GM13976 (cell line): ENCODE measurements at places on chromosomes 7 and 10.

DNA sequence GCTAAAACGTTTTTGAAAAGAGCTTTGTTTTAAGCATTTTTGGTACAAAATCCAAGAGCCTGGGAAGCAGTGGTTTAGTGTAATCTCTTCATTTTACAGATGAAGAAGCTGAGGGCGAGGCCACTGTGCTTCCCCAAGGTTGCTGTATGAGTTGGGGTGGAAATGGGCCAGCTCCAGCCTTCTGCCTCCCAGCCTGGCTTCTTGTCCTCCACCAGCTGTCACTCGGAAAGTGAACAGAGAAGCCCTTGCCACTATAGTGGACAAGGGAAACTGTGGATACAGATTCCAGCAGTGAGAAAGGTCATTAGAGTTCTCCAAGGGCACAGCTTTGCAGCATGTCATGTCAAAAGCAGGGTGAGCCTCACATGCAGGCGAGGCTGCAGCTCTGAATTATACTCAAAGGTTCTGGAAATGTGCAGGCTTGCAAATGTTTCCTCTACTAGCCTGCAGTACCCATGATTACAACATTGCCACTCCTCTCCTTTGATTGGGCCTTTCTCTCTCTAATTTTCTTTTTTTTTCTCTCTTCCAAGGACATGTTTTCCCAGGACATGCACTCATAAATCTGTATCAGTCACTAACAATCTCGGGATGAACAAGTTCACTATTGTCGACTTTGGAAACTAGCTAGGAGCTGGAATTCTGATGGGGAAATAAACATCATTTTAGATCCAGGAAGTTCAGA is 33.0 kb downstream of the BAMBI start:
- DNase-seq = no peak

- DNase-seq = no peak
Observed at GRCh38 chr10:36765782-36766414, 359.5 kb upstream of the ANKRD30A start.

DNA sequence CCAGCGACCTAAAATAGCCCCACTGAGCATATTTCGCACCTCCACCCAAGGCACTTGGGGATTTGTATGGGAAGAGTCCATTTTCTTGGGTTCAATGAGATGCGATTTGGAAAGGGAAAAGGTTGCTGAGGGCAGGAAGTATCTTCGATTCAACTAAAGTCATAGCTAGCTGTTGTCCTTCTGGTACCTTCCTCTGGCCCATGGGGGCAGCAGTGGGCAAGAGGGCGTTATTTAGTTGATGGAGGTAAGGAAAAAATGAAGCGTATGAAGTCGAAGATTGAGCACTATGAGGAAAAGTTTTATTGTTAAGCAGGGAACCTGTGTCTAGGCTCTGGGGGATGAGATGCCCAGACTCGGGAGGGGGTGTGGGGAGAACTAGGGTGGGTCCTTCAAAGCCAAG is 135.4 kb downstream of the EVX1 start:
- no peak for DNase-seq

DNA sequence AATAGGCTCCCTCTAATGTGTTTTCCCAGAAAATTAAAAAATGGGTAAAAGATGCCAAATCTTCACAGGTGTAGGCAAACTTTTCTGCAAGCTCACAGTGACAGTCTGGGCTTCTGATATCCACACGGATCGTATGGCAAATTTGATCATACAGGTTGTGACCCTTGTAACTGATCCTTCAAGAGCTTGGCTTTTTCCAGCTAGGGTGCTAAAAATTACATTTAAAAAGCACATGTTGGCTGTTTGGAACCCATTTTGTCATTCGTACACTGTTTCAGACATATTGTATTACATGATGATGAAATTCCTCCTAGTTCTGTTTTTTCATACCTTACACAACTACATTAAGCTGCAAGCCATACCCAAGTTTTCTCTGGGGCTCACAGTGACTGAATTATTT is 138.7 kb downstream of the GFRA1 start:
- no peak for DNase-seq

GRCh38 chr7:128959296-128959695 is 21.6 kb downstream of the IRF5 start:
- DNase-seq = no peak

GRCh38 chr10:10093021-10093420 is 924.7 kb upstream of the CELF2 start:
- DNase-seq = no peak

DNA sequence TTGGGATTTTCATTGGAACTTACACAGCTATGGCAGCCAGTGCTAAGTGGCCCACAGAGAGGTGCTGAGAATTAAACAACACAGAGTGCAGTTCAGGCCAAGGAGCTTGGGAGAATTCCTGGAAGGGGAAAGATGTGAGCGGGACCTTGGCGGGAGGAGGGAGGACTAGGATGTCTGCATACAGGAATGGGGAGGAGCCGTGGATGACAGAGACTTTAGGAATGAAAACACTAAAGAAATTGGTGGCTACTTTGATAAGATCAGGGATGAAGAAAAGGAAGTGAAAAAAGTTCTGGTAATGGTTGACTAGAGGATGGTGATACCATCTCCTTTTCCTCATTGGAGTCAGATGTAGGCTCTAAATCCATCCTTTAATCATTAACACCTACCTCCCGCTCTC is 234.2 kb upstream of the FZD8 start:
- no peak for DNase-seq

GRCh38 chr10:23478570-23478969 is 39.7 kb downstream of the OTUD1 start:
- no peak for DNase-seq

DNA sequence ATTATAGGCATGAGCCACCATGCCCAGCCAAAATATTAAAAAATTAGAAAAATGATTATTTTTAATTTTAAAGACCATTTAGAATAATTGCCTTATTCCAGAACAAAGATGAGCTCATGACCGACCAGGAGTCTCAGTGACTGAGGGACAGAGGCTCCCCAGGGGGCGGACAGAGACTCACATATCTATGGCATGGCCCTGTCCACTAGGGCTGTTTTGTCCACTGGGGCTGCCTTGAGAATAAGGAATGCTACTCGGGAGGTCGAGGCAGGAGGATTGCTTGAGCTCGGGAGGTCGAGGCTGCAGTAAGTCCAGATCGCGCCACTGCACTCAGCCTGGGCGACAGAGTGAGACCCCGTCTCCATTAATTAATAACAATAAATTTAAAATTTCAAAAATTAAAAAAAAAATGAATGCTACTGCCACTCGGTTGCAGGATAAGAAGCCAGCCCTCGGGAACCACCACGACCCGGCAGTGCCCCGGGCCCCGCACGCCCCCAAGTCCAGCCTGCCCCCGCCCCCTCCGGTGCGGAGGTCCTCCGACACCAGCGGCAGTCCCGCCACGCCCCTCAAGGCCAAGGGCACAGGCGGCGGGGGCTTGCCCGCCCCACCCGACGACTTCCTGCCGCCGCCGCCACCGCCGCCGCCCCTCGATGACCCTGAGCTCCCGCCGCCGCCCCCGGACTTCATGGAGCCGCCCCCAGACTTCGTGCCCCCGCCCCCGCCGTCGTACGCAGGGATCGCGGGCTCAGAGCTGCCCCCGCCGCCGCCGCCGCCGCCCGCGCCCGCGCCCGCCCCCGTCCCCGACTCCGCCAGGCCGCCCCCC is 128.6 kb downstream of the APBB1IP start:
- DNase-seq = no peak

DNA sequence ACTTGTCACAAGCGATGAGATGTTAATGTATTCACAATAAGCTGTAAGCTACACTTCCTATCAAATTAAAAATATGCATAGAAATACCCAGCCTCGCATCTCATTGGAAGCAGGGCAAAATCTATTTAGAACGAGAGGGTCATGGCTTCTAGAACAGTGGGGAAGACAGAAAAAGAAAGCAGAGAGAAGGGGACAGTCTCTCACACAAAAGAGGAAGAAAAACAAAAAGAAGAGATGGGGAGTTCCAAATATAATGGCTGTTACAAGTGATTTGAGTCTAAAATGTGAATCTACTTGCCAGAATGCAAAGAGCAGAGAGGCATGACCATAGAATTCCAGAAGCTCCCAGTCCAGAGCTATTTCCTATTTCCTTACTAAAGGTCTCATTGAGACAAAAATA is 13.8 kb downstream of the LRRN3 start:
- no peak for DNase-seq

DNA sequence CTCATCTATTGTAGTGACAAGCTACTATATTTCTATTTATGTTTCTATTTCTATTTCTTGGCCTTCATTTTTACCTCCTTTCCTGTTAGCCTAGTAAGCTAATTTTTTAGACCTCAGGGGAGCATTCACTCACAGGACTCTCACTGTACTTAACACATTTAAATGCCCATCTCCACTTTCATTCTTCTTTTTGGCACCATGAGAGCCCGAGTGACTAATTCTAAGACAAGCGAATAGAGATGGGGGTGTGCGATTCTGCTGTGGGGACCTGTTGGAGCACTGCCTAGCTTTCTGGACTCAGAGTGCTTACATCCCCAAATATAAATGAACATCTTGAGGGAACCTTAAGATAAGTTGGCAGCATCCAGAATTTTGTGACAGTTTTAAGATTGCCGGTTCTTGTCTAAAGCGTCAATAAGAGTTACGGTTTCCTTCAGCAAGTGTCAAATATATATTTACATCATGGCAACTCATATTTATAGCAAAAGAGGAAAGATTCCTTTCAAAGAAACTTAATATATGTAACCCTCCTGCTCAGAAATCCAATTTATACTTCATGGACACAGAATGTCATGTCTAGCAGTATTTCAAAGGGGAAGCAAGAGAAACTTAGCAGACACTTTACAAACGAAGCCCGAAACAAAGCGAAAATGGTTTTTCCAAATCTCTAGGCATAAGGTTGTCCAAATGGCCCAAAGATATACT is 54.1 kb upstream of the AFAP1L2 start:
- DNase-seq = no peak

GRCh38 chr7:97346349-97346748 is 228.9 kb downstream of the SDHAF3 start:
- no peak for DNase-seq

- no peak for DNase-seq
Observed at GRCh38 chr10:87635498-87636312, 24.0 kb upstream of the PAPSS2 start.

- DNase-seq = no peak
Observed at GRCh38 chr10:59068581-59069191, 107.8 kb upstream of the PHYHIPL start.

DNA sequence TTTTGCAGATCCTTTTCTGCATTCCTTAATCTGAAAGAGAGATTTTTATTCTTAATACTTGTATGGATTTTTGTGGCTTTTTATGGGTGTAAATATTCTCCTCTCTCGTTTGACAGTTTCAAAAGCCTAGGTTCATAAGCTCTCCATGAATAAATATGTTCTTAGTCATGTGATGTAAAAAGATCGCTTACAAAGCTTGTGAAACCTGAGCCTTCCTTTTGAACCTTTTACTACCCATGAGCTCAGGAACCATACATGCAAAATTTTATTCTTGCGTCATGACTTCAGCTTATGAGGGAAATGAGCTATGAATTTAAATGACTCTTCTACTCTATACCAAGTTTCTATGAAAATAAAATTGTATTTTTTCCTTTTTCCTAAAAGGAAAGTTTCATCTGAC is 98.7 kb downstream of the POLL start:
- no peak for DNase-seq

DNA sequence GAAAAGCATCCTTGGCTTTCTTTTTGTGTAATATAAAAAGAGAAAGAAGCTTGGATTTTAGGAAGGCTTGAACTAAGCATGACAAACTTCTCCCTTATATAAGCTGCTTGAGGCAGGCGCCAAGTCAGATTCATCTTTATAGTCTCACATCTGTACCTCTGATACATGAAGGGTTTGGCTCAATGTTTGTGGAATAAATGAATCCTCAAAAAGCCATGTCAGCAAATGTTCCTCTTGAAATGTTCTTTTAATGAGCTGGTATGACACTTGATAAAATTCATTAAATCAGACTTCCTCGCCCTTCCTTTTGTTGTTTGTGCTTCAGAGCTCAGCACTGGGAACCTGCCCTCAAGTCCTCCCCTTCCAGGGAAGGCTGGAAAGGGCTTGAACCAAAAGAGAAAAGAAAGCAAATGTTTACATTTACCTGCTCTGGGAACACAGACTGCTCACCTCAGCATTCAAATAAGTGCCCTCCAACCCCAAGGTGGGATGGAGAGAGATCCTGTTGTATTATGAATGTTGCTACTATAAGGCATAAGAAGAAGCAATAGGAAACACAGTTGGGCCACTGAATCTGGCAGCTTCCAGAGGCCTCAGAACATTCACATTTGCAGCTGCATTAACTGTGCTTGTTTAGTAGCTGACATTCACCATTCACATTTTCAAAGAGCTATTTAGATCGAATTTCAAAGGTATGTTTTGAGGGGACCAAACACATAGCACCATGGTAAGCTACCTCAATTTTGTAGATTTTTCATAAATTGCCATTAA is 212.6 kb downstream of the CACNA2D1 start:
- DNase-seq = no peak

GRCh38 chr7:27991006-27991528 is 189.5 kb downstream of the JAZF1 start:
- DNase-seq = no peak

DNA sequence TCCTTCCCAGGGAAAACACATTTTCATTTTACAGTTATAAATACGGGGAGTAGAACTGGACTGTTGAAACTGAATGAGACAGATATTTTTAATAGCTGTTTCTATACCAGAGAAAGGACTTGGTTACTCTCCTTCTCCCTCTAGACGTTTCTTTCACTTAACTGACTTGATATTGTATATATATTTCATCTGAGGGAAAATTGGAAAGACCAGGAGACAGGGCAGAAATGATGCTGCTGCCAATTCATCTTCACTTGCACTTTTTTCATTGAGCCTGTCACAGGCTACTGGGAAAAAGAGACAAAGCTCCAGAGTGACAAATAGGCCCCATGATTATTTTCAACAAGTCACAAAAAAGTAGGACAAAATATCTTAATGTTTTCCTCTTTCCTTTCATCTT is 636.0 kb upstream of the TPK1 start:
- DNase-seq = no peak

DNA sequence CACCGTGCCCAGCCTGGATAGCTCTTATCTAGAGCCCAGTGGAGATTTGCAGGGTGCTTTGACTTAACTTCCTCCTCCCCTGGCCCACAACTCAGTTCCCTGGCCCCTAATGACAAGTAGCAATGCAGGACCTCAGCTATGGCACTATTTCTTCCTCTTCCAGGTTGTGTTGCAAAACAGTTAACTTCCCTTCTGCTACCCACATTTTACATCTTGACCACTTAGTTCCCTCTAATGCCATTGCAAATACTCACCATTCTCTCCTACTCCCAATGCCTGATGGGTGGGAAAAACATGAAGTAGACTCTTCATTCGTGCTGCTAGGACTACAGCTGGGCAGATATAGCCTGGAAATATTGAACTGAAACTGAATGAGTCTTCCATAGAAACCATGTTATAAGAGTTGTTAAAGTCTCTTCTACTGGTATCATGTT is 39.1 kb upstream of the FGL2 start:
- DNase-seq = no peak

GRCh38 chr7:150481186-150481920 is 30.9 kb downstream of the GIMAP8 start:
- no peak for DNase-seq

GRCh38 chr7:134842886-134843430 is 63.5 kb downstream of the CALD1 start:
- DNase-seq = no peak

- no peak for DNase-seq
Observed at GRCh38 chr10:1216574-1217236, 160.5 kb downstream of the WDR37 start.
